NCI-H2171 treated with DMSO at 0.1 percent for 48 hours (cell line): ENCODE measurements at places on chromosomes 6 and 20.

- DNase-seq: no peak
These were observed 24.7 kb downstream of the CNKSR3 start for GRCh38 chr6:154485815-154486214.

DNA sequence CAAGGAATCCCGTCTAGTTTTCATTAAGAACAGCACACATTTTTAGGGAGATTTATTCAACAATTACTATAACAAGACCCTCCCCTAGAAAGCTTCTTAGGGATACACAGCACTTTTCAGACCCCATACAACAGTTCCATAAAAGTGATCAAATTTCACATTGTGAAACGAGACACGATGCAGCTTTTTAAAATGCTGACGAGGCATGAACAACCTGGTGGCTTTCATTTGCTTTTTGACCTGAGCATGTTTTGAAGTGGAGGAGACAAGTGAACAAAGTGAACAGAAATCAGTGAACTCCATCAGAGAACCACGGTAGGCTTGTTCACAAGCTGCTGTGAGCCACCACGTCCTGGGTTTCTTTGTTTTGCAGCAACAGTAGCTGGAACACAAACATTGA lies 112.2 kb downstream of the PCSK2 start:
- peak; percentile 12 for DNase-seq

DNA sequence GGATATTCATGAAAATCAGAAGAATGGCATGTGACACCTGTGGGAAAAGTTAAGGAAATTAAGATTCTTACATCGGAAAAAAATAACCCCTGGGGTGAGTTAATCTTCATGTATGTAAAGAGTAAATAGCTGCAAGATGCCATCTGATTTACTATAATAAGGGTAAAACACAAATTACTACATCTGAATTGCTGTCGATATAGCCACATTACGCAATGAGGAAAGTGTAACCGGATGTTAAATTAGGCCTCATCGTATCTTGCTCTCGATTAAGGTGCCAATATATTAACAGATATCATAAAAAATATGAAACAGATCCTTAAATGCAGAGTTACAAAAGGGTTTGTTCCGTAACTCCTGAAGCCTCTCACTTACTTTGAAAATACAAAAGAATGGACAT lies 87.4 kb upstream of the ID4 start:
- DNase-seq: no peak

- DNase-seq: no peak
These were observed 122.1 kb downstream of the PDSS2 start for GRCh38 chr6:107337191-107337741.

DNA sequence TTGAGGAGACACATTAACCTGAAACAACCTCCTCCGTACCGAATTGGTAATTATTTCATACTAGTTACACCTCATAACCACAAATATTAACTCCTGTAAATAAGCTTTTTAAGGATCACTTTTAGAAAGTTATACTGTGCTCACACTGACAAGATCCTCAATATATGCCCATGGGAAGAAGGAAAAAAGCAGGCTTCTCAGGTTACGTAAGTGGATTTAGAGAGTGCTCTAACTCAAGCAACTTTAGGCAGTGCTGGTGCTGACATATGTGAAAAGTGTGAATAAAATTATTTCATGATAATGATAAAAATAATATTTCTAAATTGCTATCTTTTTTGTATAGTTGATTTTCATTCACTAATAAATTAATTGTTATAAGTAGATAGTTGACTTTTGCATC lies 76.1 kb downstream of the PRKN start:
- no peak for DNase-seq

DNA sequence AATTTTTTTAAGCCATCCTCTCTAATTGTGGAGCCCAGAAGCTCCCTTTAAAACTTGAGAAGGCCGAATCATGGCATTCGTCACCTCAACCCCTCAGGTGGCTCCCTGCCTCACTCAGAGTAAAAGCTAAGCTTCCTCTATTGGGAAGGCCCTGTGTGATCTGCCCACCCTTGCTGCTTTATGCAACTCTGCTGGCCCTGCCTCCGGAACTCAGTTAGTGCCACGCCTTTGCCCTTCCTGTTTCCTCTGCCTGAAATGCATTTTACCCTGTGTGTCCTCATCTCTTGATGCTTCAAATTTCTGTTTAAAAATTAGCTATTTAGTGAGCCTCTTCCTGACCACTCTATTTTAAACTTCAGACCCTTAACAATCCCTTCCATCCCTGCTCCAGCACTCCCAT lies 5.7 kb downstream of the PACRG start:
- no peak for DNase-seq

DNA sequence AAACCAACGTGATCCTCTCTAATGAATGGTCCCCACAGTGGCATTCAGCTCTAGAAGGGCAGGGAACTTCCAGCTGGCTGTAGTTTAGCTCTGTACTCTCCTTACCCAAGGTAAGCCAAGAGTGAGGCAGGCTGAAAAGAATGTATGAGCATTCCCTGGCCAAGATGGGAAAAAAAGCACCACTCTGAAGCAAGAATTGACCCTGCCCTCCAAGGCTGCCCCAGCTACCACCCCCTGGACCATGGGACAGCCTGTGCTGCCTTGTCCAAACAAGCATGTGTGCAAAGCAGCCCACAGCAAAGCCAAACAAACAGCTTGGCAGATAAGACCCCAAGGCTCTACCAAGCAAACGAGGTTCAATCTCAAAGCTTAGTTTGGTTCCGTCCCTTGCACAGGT lies 73.9 kb downstream of the GFOD1 start:
- DNase-seq: no peak

GRCh38 chr6:37695857-37696219 lies 1.8 kb downstream of the MDGA1 start:
- no peak for DNase-seq

DNA sequence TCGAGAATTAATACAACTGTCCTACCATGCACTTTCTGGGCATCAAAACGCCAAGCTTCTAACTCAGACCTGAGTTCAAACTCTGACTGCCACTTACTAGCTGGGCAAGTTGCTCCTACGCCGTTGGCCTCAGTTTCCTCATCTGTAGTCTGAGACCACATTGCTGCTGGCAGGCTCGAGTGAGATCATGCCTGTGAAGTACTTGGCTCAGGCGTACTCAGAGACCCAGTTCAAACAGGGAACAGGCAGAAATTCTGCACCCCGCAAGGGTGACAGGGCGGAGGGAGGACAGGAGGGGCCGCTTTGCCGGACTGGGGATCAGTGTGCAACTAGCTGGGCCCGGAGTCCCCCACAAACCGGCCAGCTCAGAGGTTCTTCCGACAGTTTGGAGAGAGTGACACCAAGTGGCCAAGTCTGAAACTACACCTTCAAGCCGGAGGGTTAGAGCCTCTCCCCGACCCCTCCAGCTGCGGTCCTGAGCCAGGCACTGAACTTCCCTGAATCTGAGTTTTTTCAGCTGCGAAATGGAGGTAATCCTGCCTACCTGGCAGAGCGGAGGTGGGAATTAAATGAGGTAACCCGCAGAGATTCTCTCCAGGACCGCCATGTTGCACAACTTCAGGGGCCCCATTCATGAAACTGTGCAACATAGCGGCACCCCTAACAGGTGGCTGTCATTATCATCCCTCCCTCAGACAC lies 46.0 kb upstream of the PTPN1 start:
- DNase-seq: peak; percentile 79

- DNase-seq: no peak
These were observed 129.2 kb downstream of the SMOC2 start for GRCh38 chr6:168570211-168570610.

- no peak for DNase-seq
These were observed 391.0 kb downstream of the CDC5L start for GRCh38 chr6:44778513-44778912.

- DNase-seq: no peak
These were observed 14.0 kb downstream of the CALHM6 start for GRCh38 chr6:116475141-116475540.

- DNase-seq: no peak
These were observed 25.1 kb upstream of the KIAA0408 start for GRCh38 chr6:127484212-127484863.

DNA sequence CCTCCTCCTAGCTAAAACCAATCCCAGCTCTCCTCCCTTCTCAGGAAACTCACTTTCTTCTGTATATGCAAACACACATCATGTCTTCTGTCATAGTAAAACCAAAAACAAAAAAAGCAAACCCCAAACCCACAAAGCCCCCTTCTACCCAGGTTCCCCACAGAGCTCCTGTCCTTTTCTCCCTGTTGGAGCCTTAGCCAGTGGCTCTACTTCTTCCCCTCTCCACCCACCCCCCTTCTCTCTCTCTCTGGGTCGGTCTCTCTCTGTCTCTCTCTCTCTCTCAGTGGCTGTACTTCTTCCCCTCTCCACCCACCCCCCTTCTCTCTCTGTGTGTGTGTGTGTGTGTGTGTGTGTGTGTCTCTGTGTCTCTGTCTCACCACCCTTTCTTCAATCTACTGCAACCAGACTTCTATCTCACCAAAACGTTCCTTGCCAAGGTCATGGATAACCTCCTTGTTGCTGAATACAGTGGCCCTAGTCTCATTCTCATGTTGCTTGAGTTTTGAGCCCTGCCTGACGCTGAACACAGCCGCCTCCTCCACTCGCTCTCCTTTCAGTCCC lies 8.7 kb upstream of the OSER1 start:
- no peak for DNase-seq

GRCh38 chr20:38818113-38819065 lies 12.9 kb downstream of the PPP1R16B start:
- no peak for DNase-seq

DNA sequence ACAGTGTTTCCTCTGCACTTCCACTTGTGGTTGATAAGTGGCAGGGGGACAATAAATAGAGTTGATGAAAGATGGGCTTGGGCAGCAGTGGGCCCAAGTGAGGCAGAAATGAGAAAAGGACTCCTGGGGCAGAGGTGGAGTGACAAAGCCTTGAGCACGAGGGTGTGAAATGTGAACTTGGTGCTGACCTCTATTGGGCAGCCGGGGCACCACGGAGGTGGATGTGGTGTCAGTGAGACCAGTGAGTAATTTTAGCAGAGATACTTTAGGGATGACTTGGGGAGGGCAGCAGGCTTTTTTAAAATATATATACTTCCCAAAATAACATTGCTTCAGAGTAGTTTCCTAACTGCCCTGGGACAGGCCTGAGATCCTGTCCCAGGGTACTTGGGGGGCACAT lies 30.6 kb upstream of the MYLK2 start:
- no peak for DNase-seq

GRCh38 chr20:4811661-4812181 lies 90.0 kb downstream of the PRND start:
- no peak for DNase-seq

GRCh38 chr6:29045075-29045474 lies at the start of gene OR2W1:
Gene OR2W1 (minus strand): TSS chr6:29045175. CDS start chr6:29045175, 0 bp downstream.
- DNase-seq: no peak

DNA sequence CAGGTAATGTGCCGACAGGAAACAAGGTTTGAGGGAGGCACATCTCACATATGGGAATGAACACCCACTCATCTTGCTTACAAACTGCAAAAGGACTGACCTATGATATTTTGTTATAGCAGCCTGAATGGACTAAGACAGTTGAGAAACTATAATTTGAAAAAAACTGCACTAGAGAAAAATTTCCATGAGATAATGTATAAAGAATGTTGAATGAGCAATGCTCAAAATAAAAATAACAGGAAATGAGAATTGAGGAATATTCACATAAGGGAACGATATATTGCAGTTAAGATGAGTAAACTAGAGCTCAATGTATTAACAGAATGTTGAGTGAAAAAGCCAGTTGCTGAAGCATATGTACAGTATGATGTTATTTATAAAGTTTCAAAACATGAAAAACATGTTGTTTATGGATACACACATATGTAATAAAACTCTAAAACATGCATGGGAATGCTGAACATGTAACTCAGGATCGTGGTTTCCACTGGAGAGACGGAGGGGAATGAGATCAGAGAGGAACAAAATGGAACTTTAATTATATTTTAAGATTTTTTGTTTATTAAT lies 6.3 kb upstream of the TBC1D22B start:
- DNase-seq: no peak

DNA sequence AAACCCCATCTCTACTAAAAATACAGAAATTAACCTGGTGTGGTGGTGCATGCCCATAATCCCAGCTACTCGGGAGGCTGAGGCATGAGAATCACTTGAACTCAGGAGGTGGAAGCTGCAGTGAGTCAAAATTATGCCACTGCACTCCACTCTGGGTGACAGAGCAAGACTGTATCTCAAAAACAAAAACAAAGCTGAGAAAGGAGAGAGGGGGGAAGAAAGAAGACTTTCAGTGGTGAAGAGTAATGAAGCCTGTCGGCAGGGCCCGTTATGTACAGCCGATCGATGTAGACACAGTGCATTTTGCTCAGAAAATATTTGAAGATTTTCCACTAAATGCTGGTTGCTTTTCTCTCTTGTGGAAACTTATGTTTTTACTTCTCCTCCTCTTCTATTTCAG lies 13.8 kb downstream of the VAPB start:
- DNase-seq: no peak

DNA sequence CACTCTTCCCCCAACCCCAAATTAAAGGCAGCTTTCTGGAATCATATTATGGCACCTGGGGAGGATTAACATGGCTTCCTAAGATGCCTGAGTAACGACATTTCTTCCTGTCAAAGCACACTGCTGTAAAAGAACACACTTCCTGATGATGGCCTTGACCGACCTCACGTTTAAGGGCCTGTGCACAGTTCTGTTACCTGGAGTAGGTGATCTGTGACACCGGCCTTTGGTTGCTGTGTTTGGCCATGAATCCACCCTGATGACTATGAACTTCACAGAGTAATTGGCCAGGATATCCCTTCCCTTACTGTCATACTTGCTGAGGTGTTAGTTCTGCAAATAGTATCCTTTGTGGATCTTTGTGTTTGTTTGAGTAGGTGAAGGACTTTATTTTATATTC lies 45.8 kb downstream of the PLCB4 start:
- DNase-seq: no peak

- no peak for DNase-seq
These were observed 112.4 kb upstream of the ARG1 start for GRCh38 chr6:131460614-131461000.

DNA sequence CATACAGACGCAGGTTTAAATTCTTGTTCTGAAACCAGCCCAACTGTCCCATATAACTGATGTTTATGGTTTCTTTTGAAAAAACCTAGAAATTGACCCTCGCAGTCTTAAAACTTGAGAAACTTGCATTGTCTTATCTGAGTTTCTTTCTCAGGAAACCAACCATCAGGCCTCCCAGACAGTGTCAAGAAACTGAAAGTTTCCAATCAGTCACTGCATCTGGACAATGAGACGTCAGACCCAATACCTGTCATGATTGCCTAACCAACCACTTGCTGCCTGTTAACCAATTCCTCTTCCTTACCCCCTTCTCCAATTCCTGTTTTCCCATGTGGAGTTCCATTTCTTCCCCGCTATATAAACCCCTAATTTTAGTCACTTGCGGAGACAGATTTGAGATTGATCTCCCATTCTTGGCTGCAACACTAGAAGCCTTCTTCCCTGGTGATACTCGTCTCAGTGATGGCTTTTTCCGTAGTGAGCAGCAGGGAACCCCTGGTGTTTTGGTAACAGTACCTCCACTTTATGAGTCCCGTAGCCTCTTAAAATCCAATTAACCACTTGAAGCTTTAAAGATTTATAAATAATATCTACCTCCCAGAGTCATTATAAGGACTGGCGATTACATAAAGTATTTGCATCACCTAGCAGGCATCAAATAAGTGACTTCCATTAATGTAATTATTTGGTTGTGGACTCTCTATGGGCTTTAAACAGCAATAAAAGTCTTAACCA lies 49.3 kb downstream of the GPR63 start:
- DNase-seq: peak; percentile 60

GRCh38 chr20:50491926-50492634 lies 18.1 kb upstream of the PTPN1 start:
- peak; percentile 20 for DNase-seq

GRCh38 chr6:4253604-4254231 lies 118.3 kb upstream of the ECI2 start:
- peak; percentile 71 for DNase-seq

GRCh38 chr20:41664584-41664983 lies 46.4 kb upstream of the CHD6 start:
- DNase-seq: peak; percentile 37

- no peak for DNase-seq
These were observed 547.3 kb upstream of the SLC35B3 start for GRCh38 chr6:8982668-8983067.
